ENCODE measurements at places on chromosomes 5 and 9. TPM values are rescaled to one million over a fixed set of nuclear protein-coding genes. Genes with fewer than 3 reads are reported as not detected.

The GABRA1 gene
- not detected for total RNA-seq

DNA sequence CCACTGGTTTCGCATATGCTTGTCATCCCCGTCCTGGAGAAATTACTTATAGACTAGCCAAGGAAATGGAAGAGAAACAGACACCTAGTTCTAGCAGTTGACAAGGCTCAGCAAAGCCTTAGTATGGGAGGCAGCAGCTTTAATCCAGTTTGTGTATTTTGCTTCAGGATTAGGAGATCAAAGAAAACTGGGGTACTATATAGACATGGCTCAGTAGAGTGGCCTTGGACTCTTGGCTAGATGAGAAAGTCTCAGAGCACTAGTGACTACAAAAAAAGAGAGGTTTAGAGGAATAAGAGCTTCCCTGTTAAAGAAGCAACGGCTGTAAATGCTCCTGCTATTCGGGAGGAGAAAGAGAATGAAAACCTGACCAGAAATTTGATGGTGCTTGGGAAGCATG, 349.1 kb downstream of the CTNND2 start:
- DNase-seq, result no peak

DNA sequence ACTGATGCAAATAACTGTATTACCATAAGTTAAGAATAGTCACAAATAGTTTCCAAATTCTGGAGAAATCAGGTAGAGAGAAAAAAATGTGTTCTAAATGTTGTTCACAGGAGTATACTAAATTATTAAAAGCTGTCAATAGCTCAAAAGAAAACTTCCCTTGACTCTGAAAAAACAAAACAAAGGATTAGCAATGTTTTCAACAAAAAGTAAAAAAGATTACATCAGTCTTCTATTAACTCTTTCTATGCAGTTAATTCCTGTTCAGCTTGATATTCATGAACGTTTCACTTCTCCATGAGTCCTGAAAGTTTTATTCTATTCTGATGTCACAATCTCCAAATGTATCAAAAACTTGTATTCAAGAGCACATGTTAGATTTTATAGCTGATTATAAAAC, 9.5 kb upstream of the CLTB start:
- DNase-seq, result no peak

DNA sequence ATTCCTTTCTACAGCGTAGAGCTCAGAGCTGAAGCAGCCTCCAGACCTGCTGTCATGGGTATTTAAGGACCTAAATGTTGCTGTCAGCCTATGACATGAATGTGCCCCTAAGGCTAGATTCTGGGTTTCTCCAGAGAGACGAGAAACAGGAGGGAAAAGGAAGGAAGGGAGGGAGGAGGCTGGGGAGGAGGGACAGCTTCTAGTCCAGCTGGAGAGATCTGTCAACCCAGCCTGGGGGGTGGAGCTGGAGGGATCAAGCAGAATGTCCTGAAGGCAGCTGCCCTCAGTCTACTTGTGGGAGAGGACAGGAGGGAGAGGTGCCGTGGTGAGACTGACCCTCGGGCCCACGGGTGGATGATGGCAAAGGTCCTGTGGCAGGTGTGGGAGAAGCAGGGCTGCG, 1.1 kb upstream of the DBH start:
- DNase-seq, result no peak

The PTPRD gene
- total RNA-seq, result 85.4 TPM

DNA sequence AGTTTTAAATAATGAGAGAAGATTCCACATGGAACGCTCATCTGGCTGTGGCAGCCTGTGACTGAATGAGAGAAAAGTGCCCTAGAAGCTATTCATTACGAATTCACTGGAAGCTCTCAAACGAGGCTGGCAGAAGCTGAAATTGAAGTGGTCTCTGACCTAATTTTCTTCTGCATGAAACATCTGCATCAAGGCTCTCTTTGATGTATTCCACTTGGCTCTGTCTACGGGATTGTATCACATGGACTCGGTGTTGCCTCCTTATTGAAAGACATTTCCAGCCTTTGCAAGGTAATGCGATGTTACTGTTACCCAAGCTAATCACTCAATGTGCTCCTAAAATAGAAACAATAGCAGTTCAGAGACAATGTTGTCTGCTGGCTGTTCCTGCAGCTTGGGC, 246.9 kb upstream of the ZNF462 start:
- DNase-seq, result no peak

The FGD3 gene
- 0.52 TPM for total RNA-seq

DNA sequence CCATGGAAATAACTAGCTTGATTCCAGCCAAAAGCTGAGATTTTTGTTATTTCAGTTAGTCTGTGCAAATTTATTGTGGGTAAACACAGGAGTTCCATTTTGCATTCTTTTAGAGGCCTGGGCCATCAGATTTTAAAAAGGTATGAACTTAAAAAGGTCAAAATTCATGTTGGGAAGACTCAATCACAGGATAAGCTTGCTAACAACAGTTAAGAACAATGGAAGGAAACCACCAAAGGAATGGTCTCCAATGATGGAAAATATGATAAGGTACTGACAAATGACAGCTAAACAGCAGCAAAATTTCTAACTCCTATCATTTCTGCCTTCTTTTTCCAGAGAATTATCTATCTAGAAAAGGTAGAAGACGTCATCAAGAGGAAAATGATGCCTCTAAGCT, 16.0 kb downstream of the ABITRAM start:
- no peak for DNase-seq

The PCDHB2 gene
- total RNA-seq, result 10.1 TPM

DNA sequence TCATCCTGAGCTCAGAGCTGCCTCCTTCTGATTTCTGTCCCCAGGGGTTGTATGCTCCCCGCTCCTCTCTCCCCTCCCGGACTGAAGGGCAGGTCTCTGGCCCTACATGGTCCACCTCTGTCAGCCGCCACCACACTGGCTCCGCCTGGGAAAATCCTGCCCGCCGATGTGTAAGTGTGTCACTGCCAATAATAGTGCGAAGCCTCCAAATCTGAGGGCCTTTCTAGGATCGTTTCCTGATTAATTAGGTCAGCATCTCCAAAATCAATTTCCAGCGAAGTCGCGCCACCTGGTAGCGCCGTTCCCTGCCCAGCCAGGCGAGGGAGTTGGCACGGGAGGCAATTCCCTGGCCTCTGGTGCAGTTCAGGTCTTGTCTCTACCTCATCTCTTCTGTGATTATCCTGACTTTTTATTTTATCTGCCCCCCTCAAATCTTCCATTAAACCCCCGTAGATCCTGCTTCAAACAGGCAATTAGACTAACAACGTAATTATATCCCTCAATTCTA, 73.5 kb downstream of the ZNF618 start:
- DNase-seq, result no peak

- DNase-seq, result no peak
Observed at GRCh38 chr9:97979788-97980478, 3.2 kb upstream of the ANP32B start.

DNA sequence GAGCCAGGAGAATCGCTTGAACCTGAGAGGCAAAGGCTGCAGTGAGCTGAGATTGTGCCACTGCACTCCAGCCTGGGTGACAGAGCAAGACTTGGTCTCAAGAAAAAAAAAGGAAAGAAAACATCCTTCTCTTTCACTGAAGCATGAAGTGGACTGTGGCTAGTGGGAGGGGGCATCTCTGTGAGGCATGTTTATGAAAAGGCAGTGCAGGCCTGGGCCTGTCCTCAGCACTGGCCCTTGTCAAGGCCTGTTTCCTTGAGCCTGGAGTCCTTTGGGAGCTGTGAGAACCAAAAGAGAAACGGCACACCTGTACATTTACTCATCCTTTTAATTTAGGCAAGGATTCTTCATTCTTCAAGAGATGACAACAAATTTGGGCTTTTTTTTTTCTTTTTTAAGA, 18.3 kb upstream of the FUBP3 start:
- peak; percentile 54 for DNase-seq

DNA sequence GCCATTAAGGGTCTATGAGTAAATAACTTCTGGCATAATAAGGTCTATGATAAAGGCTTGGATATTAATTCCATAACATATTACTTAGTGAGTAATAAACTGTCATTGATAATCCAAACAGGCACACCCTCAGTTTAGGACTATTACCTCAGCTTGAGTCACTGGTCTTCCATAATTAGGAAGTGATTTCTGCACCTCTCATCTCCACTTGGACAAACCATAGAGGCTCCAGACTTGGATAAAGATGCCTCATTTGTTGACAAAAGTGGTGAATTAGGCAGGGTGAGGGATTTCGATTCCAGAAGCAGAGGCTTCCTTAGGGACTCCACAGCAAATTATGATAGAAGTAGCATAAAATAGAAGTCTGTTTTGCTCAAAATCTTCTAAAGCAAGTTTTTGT, 127.5 kb upstream of the MTAP start:
- DNase-seq, result no peak

Data from renal cortical epithelial cell (primary cell).